ENCODE measurements at places on chromosomes 6 and 20.

DNA sequence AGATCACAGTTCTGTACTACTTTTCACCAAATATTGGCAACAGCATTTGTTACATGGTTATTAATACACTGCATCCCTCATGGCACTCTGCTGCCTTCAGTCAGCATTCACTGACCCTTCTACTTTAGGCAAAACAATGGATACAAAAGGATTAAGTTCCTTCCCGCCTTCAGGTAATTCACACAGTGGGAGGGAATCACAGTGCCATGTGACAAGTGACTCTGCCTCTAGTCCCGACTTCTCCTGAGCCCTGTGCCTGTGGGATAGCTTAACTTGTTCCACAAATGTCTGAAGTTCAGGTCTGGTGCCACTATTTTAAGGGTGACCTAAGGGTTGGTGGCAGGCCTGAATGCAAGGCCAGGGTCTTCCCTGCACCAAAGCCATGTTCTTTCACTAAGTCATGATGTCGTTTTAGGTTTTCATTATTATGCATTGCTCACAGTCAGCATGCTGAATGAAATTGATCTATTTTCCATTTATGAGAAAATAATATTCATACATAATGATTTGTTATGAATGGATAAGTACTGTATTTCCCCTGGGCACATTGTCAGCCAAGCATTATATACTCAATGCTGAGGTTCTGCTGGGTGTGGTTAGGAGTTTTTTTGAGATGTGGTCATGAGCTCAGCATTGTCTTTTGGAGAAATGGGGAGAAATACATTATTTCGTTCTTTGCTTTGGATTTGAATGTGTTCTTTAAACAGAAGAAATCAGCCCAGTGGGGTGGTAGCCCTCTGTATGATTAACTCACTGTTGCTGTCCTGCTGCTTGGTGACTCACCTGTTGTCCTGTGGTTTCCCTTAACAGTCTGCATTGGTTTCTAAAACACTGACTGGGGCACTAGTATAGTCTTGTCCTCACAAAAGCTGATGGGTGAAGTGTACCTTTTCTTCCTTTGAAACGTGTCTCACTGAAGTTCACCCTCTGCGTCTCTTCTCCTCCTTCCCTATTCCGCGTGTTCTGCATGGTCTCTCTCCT lies 66.4 kb downstream of the AFDN start:
- DNase-seq = no peak

DNA sequence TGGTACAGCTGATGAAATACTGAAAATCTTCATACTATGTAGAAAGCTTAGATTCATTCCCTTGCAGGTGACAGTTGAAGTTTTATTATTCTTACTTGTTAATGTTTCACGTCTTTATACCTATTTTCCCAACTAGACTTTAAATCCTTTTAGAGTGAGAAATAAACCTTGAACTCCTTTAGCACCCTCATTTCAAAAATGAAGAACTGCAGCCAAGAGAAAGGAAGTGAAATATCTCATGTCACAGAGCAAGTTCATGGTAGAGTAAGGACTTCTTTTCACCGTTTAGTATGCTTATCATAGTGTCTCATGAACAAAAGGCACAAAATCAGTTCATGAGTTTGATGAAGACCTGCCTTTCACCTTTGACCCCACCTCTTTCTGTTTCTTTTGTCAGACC lies 38.5 kb downstream of the ORC3 start:
- no peak for DNase-seq

- DNase-seq = peak; percentile 87
These were observed 1.3 kb downstream of the HMGA1 start for GRCh38 chr6:34237722-34238584.

DNA sequence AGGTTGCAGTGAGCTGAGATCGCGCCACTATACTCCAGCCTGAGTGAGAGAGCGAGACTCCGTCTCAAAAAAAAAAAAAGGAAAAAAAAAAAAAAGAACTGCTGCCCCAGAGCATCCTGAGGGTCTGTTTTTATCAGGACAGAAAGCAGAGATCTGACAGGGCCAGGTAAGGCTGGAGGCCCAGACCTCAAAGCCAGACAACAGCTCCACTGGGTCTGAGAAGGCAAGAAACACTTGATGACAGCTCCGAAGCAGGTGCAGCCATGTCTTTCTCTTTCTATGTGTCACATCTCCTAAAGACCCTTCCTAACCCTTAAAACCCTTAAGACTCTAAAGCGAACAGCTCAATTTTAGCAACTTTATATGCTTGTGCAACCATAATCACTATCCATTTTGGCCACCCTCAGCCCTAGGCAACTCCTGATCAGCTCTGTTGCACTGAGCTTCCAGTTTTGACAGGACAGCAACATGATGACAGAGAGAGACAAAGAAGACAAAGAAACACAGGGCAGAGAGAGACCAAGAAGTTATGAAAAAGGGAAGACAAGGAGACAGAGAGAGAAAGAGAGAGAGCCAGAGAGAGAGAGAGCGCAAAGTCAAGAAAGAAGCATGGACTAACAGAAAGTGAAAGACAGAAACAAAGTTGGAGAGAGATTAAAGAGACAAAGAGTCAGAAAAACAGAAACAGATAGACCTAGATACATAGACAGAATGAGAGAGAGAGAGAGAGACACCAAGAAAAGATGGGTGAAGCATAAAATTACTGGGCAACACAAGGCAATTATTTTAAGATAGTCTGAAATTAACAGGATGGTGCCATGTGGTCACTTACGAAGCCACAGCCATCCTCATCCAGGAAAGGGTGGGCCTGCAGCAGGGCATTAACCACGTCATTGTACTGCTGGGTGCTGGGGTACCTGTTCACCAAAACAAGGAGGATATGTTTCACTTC lies 39.2 kb downstream of the SAMD3 start:
- peak; percentile 51 for DNase-seq

GRCh38 chr6:109336221-109336961 lies 45.9 kb downstream of the CD164 start:
- no peak for DNase-seq

- DNase-seq = no peak
These were observed 18.3 kb upstream of the WFDC9 start for GRCh38 chr20:45649312-45649863.

GRCh38 chr20:64261138-64261537 lies 5.6 kb downstream of the PCMTD2 start:
- peak; percentile 38 for DNase-seq

DNA sequence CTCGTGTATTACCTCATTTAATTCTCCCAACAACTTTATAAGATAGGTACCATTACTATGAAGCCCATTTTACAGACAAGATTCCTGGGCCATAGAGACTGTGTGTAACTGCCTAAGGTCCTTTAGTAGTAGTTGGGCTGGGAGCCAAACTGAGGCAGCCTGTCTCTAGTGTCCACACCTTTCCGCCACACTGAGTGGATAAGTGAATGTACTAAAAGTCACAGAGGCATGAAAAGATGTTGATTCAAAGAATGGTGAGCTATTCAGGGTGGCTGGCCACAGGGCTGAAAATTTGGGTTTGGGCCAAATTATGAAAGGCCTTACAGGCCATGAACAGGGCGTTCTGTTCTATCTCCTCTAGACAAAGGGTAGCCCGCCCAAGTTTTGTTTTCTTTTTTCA lies 11.0 kb downstream of the CD24 start:
- no peak for DNase-seq

- no peak for DNase-seq
These were observed 260.5 kb downstream of the SAMD5 start for GRCh38 chr6:147768969-147769368.

DNA sequence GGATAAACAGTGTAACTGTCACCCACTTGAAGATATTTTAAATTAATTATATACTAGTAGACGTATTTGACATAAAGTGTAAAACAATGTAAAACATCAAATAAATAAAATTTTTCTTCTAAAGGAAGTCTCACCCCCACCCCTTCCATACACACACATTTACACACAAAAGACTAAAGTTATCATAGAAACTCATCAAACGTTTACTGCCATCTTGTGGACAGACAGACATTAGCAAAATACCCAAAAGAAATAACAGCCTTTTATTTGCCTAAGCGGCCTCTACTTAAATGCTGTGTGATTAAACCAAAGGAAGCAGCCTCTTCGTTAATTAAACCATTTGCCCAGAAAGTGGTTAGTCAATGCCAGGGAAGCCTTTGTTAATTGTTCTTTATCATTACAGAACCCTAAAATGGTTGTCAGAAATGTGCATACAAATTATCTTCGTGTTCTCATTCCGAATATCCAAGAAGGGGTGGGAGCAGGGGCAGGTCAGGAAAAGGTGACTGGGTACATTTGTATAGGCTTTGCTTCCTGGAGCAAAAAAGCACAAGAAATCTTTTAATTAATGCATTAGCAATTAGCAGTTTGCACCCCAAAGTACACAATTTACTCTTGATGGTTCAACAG lies 176.2 kb upstream of the SASH1 start:
- DNase-seq = no peak

DNA sequence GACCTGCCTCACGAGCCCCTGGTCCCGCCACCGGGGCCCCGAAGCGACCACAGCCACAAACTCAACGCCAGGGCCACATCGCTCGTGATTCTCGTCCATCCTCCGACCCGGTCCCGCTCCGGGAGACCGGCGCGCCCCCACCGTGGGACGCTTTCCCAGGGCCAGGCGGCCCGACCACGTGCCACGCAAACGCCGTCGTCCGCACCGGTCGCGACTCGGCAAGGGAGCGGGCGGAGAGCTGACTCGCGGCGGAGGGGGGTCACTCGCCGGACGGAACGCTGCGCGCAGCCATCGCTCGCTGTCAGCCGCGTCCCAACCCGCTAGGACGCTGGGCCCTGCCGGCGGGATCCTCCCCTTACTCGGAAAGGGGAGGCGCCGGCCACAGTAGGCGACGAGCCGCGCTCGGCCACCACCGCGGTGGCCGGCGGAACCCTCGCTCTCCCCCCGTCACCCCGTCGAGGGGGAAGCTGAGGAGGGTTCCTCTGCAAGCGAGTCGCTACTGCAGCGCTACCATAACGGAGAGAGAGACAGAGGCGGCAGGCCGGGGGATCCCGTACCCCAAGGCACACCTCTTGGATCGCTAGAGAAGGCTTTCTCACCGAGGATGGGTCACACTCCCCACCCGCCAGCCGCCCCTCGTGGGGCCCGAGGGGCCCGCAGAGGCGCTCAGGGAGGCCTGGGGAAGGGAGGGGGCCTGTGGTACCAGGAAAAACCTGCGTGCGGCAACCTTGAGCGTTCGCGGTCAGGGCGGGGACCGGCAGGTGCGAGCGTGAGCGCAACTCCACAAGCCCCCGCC lies 511.8 kb upstream of the ZNF337 start:
- peak; percentile 47 for DNase-seq

DNA sequence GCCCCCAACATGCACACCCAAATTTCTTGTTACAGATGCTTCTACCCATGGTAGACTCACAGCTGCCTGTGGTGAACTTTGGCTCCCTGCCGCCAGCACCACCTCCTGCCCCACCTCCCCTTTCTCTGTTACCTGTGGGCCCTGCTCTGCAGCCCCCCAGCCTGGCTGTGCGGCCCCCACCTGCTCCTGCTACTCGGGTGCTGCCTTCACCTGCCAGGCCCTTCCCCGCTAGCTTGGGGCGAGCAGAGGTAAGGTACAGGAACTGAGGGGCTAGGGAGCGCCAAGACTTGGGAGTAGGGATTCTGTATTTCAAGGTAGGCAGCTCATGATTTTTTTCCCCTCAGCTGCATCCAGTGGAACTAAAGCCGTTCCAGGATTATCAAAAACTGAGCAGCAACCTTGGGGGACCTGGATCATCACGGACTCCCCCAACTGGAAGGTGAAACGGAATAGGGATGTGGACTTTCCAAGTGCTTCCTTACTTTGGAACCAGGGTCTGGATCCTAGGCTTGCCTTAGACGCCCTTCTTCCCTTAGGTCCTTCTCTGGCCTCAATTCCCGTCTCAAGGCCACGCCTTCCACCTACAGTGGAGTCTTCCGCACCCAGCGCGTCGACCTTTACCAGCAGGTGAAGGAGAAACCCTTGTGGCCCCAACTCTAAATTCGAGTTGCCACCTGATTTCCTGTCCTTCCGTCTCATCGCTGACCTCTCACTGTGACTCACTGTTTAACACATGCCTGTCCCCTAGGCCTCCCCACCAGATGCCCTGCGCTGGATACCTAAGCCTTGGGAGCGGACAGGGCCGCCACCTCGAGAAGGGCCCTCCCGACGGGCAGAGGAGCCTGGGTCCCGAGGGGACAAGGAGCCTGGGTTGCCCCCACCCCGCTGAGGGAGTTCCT lies 15.5 kb downstream of the BAG6 start:
- DNase-seq = no peak

DNA sequence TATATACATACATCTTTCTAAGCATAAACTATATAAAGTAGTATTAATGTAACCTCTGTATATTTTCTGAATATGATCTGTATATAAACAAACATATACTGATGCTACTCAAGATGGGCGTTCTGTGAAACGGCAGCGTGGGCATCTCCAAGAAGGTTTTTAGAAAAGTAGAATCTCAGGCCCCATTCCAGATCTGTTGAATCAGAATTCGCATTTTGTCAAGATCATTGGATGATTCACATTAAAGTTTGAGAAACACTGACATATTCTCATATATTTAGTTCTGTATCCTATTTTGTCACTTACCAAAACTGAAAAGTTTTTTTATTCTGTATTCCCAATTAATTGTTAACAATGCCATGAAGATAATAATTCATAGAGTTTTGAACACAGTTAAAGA lies 5.5 kb downstream of the C6orf141 start:
- DNase-seq = no peak

GRCh38 chr20:61253264-61253639 lies 1.2 kb downstream of the CDH4 start:
- DNase-seq = no peak

GRCh38 chr6:161239001-161239400 lies 34.9 kb downstream of the AGPAT4 start:
- no peak for DNase-seq

DNA sequence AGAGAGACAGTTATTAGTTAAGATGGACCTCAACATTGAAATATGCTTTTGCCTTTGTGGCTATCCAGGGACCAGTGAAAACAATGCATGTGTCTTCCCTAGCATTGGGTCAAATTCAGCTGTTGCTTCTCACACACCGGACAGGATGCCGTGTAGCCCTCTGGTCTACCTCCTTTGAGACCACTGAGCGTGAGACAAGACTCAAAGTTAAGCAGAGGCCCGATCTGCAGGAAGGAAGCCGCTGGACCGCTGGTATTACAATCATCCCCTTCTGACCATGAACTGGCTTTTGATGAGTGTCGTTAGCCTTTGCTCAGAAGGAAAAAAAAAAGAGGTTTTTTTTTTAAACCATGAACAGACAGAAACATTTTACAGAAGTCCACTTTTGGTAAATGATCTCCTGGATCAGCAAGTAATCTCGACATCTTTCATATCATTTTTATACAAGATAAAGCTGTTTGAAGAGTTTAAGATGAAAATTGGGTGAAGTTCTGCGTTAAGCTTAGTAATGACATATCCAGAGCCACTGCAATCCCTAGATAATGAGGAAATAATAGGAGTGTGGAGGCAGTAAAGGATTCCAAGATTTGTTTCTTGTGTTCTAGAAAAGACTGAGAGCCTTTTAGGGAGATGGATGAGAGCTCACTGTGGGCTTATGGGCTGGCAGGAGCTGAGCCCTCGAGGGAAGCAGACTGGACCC lies 622.8 kb downstream of the QKI start:
- no peak for DNase-seq

- peak; percentile 85 for DNase-seq
These were observed 523 bp downstream of the CDS2 start for GRCh38 chr20:5127204-5127858.

GRCh38 chr6:29419516-29419915 lies 4.8 kb downstream of the OR12D1 start:
- DNase-seq = no peak

Data from activated CD4-positive, alpha-beta T cell treated with anti-CD3 and anti-CD28 coated beads for 36 hours (primary cell).